EH (cell line): ENCODE measurements at places on chromosomes 5 and 9.

- no peak for DNase-seq
Observed at GRCh38 chr9:126338945-126339344, 12.3 kb downstream of the MVB12B start.

- peak; percentile 69 for DNase-seq
Observed at GRCh38 chr5:72355706-72356299, 35.6 kb downstream of the PTCD2 start.

- no peak for DNase-seq
Observed at GRCh38 chr9:125508249-125508648, 198.8 kb downstream of the MAPKAP1 start.

GRCh38 chr5:179194201-179194910 is 134.2 kb downstream of the ZNF354C start:
- no peak for DNase-seq

DNA sequence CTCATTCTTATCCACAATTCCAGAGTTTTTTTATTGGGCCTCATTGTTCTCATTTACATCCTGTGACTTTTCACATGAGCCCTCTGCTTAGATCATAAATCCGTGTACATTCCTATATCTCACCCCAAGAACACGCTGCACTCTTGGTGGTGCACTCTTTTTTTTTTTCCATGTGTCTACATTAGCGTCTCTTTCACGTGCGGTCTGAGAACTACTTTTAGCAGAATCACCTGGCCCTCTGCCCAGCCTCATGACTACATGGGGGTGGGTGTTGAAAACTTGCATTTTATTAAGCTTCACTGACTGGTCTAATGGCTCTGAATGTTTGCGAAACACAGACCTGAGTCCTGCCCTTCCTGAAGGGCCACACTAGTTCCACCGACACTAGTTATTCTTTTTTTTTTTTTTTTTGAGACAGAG is 18.6 kb downstream of the C9orf57 start:
- DNase-seq, result peak; percentile 88

- DNase-seq, result no peak
Observed at GRCh38 chr5:151578326-151579025, 12.7 kb downstream of the FAT2 start.

- DNase-seq, result peak; percentile 47
Observed at GRCh38 chr9:130565792-130566191, 13.6 kb upstream of the FUBP3 start.

GRCh38 chr9:92378865-92379560 is 25.4 kb downstream of the OGN start:
- peak; percentile 67 for DNase-seq

GRCh38 chr9:126309427-126310189 is 17.0 kb upstream of the MVB12B start:
- no peak for DNase-seq

- no peak for DNase-seq
Observed at GRCh38 chr5:108523360-108523759, 141.5 kb upstream of the FBXL17 start.
